Right kidney (tissue), 9 donors: ENCODE measurements at places on chromosomes 1 and 21.

- no peak for DNase-seq
These were observed 187.6 kb downstream of the MATN1 start for GRCh38 chr1:30535595-30536325.

DNA sequence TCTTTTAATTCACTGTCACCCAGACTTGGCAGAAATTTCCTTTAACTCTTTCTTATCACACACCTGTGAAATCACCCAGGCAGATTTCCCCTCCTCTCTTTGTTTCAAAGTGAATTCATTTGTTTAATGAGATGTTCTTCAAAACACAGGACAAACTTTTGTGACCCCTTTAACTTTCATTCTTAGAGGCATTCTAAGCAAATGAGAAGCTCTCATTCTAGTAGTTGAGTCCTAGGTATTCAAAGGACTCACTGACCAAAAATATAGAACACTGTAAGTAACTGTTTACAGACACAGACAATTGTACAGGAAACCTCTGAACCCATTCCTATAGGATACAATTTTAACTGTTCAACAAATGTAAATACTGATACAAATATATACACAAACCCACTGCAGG lies 16.9 kb downstream of the LRRC8C start:
- DNase-seq = no peak

- DNase-seq = no peak
These were observed 126.6 kb downstream of the C1orf21 start for GRCh38 chr1:184513421-184513820.

DNA sequence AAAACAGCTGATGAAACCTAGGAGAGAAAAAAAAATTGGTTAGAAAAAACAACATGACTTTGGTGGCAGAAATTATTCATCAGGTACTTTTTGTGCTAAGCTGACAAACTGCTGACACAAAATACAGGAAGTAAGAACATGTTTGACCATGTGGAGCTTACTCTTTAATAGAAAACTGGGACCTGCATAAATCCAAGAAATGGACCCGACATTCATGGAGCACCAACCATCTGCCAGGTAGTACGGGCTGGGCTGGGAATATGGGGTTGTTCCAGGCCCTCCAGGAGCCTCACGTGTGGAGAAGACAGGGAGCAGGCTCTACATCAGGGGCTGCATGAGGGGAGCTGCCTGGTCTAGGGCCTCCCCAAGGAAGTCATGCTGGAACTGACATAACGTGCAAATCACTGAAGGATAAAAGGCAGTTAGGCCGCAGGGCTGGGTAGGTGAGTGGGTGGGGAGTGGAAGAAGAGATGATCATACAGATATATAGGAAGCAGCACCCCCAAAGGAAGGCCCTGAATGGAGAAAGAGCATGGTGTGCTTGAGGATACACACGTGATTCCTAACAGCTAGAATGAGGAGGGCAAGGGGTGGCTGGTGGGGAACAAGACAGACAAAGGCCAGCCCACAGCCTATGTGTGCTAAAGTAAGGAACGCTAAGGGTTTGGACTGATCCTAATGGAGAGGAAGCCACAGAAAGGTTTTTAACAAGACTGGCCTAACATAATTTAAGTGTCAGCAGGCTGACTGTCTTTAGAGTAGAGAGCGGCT lies 26.1 kb downstream of the CD58 start:
- no peak for DNase-seq

DNA sequence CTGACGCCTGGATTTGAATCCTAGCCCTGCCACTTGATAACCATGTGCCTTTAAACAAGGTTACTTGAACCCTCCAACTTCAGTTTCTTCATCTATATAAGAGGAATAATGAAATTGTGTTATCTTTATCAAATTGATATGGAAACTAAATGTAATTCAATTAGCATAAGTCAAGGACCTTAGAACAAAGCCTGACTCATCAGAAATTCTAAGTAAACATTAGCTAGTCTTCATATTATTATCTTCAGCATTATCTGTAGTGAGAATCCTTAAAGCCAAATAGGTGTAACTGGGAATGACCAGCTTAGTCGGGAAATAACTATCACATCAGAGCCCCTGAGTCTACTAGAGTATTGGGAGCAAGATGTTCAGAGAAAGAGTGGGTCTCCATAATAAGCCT lies 6.6 kb downstream of the SELL start:
- DNase-seq = no peak

GRCh38 chr1:95829556-95829955 lies 595.5 kb downstream of the RWDD3 start:
- DNase-seq = no peak

- DNase-seq = no peak
These were observed 50.2 kb downstream of the UBE4B start for GRCh38 chr1:10082785-10083479.

GRCh38 chr1:235047331-235047871 lies 81.2 kb downstream of the TOMM20 start:
- DNase-seq = no peak

GRCh38 chr1:215983680-215984079 lies 416.6 kb downstream of the KCTD3 start:
- DNase-seq = no peak

- DNase-seq = no peak
These were observed 37.5 kb upstream of the ANGPTL1 start for GRCh38 chr1:178908358-178908757.

GRCh38 chr1:213864091-213864490 lies 123.7 kb upstream of the PROX1 start:
- no peak for DNase-seq

DNA sequence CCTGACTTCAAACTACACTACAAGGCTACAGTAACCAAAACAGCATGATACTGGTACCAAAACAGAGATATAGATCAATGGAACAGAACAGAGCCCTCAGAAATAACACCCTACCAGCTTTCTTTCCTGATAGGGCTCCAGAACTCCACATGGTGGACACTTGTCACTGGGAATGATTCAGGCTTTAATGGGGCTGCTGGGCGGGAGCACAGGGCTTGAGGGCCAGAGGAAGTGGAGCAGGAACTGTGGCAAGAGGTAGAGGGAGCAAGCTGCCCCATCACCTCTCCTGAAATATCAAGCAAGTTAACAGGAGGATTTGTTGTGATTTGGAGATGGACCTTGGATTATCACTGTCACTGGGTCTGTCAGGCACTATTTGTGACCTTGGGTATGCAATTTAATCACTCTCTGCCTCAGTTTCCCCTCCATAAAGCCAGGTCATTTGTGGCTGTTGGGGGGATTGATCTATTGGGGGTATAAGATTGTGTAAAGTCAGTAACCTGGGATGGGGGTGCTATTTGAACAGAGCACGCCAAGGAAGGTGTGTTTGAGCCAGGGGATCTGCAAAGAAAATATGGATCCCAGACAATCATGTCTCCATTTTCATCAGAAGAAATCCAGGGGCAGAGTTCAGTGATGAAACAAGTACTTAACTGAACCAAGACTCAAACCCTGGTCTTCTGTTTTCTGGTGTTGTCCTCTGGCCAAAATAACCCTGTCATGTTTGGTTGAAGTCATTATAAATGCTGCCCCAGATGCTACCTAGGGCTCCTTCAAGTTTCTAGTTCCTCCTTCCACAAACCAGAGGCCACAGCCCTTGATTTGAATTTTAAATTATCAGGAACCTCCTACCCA lies 25.2 kb downstream of the ETS2 start:
- no peak for DNase-seq

GRCh38 chr1:239944666-239945065 lies 147.0 kb upstream of the FMN2 start:
- no peak for DNase-seq

GRCh38 chr1:117810553-117810952 lies 118.9 kb downstream of the GDAP2 start:
- DNase-seq = no peak

GRCh38 chr21:31476263-31477022 lies 132.4 kb upstream of the TIAM1 start:
- no peak for DNase-seq

GRCh38 chr21:32359719-32360260 lies 33.0 kb downstream of the URB1 start:
- DNase-seq = no peak

DNA sequence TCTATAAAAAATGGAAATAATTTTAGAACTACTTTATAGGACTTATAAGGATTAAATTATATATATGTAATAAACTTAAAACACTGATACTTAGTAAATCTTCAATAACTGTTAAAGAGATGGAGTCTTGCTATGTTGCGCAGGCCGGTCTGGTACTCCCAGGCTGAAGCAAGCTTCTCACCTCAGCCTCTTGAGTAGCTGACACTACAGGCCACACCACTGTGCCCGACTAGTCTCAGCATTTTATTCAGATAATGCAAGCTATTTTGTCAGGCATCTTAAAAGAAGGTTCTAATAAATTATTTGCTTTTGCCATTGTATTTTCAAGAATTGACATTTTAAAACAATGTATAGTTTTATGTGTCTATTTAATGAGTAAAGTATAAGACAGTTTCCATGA lies 20.8 kb downstream of the CNST start:
- DNase-seq = no peak

- peak; percentile 63 for DNase-seq
These were observed 1.1 kb upstream of the PRDM16 start for GRCh38 chr1:3067671-3068563.

- no peak for DNase-seq
These were observed 875.8 kb downstream of the USP25 start for GRCh38 chr21:16605597-16605996.

GRCh38 chr1:216690603-216691002 lies 32.6 kb downstream of the ESRRG start:
- no peak for DNase-seq

- DNase-seq = no peak
These were observed 253.1 kb upstream of the NEGR1 start for GRCh38 chr1:72535470-72535869.

- DNase-seq = no peak
These were observed 7.0 kb upstream of the GPR88 start for GRCh38 chr1:100530880-100531487.

DNA sequence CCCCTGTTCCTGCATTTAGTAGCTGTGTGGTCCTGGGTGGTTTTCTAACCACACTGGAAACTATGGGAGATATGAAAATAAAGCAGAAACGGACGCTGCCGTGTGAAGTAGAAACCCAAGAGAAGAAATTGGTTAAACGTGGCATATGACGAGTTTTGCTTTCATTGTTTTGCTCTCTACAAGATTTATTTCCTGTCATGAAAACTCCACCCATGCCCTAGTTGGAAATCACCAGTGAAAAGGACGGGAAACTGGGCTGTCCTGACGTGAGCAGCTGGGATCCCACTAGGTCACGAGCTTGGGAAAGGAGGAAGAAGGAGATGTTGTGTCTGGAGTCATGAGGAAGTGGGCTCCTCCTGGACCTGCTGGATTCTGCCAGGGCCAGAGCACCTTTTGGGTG lies 120.8 kb upstream of the GADD45A start:
- no peak for DNase-seq

GRCh38 chr1:67700692-67701410 lies 15.8 kb downstream of the GADD45A start:
- no peak for DNase-seq

DNA sequence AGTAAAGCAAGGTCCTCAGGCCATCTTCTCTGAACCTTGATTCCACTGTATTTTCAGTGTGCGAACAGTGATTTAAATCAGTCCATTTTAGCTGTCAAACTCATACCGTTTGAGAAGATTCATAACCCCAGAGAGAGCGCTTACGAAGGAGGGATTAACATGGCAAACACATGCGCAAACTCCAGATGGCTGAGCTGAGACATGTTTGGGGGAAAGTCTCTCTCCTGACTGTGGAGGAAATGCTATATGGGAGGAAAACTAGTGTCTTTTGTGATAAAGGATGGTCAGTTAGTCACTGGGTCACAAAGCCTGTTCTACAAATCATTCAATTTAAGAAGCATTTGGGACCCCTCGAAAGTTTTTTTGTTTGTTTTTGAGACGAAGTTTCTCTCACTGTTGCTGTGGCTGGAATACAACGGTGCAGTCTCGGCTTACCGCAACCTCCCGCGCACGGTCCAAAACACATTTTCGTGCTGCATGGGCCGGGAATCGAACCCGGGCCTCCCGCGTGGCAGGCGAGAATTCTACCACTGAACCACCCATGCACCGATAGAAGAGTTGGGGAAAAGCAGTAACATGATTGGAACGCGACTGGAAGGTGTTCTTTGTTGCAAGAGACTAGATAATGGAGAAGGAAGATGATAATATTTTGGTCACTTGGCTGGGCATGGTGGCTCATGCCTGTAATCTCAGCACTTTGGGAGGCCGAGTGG lies 58.4 kb upstream of the CXADR start:
- DNase-seq = peak; percentile 55

- DNase-seq = no peak
These were observed 17.5 kb upstream of the TACSTD2 start for GRCh38 chr1:58594546-58594945.

DNA sequence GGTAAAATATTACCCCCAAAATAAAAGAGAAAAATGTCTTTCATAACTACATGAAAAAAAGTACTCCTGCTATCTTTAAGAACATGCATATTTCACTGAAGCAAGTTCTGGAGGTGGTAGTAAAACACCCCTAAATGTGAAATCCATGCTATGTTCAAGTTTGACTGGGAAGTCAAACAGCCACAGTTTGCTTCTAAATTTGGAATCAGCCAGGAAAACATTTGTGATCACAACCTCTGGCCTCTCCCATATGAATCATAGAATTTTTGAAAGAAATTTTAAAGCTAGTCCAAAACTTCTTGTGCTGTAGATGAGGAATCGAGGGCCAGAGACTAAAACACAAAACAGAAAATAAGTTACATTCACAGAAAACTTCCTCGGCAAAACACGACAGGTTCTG lies 6.6 kb downstream of the SORT1 start:
- DNase-seq = peak; percentile 9

GRCh38 chr1:80593197-80593596 lies 1207.5 kb upstream of the ADGRL2 start:
- DNase-seq = no peak

GRCh38 chr1:41720861-41721410 lies 197.8 kb downstream of the HIVEP3 start:
- DNase-seq = no peak

DNA sequence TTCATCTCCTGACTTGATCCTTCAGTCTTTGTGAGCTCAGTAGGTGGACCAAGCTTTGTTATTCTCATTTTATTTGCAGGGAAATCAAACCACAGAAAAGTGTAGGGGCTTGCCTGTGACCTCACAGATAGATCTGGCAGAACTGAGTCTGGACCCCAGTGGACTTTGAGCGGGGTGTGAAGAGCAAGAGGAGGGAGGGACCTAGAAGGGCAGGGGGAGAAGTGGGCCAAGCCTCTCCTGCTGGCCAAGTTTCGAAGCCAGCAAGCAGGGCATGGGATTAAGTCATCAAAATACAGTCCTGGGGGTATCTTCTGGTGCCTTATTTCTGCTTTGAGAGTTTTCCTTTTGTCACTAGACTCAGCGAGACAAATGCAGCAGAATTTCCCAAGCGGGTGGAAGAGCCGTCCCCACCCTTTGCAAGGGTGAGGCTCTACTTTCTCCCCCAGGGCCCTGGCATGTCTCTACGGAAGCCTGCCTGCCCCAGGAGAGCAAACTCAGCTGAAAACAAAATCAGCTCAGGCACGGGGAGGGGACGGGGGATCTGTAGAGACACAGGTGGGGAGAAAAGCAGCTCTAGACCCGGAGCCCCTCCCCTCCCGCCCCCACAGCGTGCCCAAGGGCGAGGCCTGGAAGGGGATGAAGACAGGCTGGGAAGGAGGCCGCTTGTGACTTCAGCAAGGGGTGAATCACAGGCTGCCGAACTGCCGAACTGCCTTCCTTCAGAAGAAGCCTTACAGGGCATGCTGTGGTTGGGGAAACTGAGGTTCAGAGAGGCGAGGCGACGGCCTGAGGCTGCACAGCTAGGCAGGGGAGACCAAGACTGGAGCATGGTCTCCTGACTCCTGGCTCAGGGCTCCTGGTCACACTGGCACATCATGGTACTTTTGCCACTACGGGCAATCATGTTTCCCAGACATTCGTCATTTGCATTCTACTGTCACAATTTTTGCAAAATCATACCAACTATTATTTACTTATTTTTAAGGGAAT lies 19.2 kb downstream of the PKP1 start:
- no peak for DNase-seq
